ENCODE measurements at places on chromosomes 13 and 19.

GRCh38 chr19:40466219-40466984, 399 bp upstream of the SPTBN4 start:
- peak overlapping the region; percentile 87 for H3K4me3 ChIP-seq
- H3K27me3 ChIP-seq, result peaks cover 24% of the 10 kb centered on the region
- H3K27ac ChIP-seq, result peak overlapping the region; percentile 44

GRCh38 chr19:23542562-23542961, 144.4 kb downstream of the ZNF675 start:
- H3K27ac ChIP-seq, result no peak overlapping the region
- no peak for DNase-seq
- no peaks in the 10 kb centered on the region for H3K27me3 ChIP-seq
- no peak overlapping the region for H3K4me3 ChIP-seq
- H3K36me3 ChIP-seq, result no peaks in the 10 kb centered on the region

- peaks cover 23% of the 10 kb centered on the region for H3K4me1 ChIP-seq
- no peaks in the 10 kb centered on the region for H3K27me3 ChIP-seq
- H3K4me3 ChIP-seq, result peak overlapping the region; percentile 98
- no peak for DNase-seq
These were observed 1.4 kb downstream of the UBA2 start for GRCh38 chr19:34429553-34429952.

GRCh38 chr19:4556597-4557127, 2.8 kb downstream of the SEMA6B start:
- no peaks in the 10 kb centered on the region for H3K36me3 ChIP-seq
- no peaks in the 10 kb centered on the region for H3K27me3 ChIP-seq
- H3K4me3 ChIP-seq, result no peak overlapping the region
- DNase-seq, result no peak
- no peak overlapping the region for H3K27ac ChIP-seq
- H3K4me1 ChIP-seq, result no peaks in the 10 kb centered on the region

GRCh38 chr13:71775966-71776365, 91.0 kb downstream of the DACH1 start:
- no peak overlapping the region for H3K4me3 ChIP-seq
- DNase-seq, result no peak
- H3K27ac ChIP-seq, result no peak overlapping the region
- no peaks in the 10 kb centered on the region for H3K36me3 ChIP-seq

GRCh38 chr13:48530833-48531232, 2.0 kb downstream of the RCBTB2 start:
- H3K36me3 ChIP-seq, result peaks cover 9% of the 10 kb centered on the region
- H3K27ac ChIP-seq, result no peak overlapping the region
- peak overlapping the region; percentile 90 for H3K4me3 ChIP-seq
